Activated CD4-positive, alpha-beta T cell treated with anti-CD3 and anti-CD28 coated beads, Interleukin-2, amount 50 U/mL, for 1 hour (primary cell): ENCODE measurements at places on chromosomes 7 and 10.

- no peak for DNase-seq
Measured at GRCh38 chr7:77246026-77246640, 46.5 kb upstream of the FGL2 start.

DNA sequence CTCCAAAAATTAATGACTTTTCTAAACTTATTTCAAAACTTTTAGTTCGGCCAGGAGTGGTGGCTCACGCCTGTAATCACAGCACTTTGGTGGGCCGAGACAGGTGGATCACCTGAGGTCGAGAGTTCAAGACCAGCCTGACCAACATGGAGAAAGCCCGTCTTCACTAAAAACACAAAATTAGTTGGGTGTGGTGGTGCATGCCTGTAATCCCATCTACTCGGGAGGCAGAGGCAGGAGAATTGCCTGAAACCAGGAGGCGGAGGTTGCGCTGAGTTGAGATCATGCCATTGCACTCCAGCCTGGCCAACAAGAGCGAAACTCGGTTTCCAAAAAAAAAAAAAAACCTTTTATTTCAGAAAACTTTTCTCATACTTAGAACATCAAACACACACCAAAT is 8.3 kb downstream of the NAMPT start:
- DNase-seq = no peak

- no peak for DNase-seq
Measured at GRCh38 chr7:103048833-103049232, 25.8 kb downstream of the FBXL13 start.

- no peak for DNase-seq
Measured at GRCh38 chr10:13709931-13710650, 123.3 kb downstream of the PRPF18 start.

DNA sequence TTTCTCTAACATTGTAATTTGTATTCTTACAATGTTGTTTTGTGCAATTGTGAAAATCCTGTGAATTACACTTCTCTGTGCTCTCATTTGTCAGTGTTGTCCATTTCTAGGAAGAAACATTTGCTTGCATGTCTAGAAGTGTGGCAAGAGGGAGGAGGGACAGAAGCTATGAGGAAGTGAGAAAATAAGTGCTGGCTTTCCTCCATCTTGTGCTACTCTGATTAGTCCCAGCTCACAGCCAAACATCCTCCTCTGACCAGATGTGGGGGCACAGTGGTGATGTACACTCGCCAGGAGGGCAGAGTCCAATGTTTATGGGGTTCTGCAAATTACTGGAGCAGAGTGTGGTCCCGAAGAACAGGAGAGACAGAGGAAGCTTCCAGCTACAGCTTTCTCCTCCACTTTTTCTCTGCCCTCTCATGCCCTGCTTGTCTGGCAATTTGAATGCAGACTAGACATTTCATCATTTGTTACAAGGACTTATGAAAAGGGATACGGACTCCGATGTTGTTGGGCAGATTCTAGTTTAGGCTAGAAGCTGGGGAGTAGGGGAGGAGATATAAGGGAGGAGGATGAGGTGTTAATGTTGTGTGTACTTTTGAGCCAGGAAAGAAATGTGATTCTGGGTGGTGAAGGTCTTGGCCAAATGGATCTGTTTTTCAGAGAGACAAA is 131.0 kb upstream of the C1GALT1 start:
- no peak for DNase-seq

GRCh38 chr7:138595454-138595853 is 105.7 kb downstream of the SVOPL start:
- no peak for DNase-seq

- no peak for DNase-seq
Measured at GRCh38 chr10:70117646-70118045, 15.0 kb downstream of the AIFM2 start.

GRCh38 chr10:119416855-119417254 is 125.7 kb downstream of the RGS10 start:
- DNase-seq = peak; percentile 70

DNA sequence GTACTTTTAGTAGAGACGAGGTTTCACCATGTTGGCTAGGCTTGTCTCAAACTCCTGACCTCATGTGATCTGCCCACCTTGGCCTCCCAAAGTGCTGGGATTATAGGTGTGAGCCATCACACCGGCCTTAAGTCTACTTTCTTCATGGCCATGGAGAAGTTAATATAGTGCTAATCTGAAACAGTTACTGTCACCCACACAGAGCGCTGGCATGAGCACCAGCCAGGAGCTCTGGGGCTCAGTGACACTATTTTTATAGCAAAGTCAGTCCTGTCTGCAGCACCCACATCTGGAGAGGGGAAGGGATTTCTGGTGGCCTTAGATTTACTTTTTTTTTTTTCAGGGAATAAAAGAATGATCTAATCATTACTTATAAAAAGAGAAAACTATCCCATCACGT is 21.3 kb downstream of the DNAJC12 start:
- no peak for DNase-seq

DNA sequence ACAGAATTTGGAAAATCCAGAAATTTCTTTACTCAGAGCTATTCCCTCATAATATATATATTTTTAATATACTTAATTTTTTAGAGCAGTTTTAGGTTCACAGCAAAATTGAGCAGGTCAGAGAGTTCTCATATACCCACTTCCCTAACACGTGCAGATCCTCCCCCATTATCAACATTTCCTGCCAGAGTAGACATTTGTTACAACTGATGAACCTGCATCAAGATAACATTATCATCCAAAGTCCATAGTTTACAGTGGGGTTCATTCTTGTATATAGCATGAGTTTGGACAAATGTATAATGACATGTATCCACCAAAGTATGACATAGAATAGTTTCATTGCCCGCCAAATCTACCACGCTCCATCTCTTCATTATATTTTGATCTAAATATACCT is 170.0 kb downstream of the PTEN start:
- no peak for DNase-seq

- DNase-seq = no peak
Measured at GRCh38 chr7:152451356-152451755, 15.6 kb upstream of the KMT2C start.

GRCh38 chr7:124074007-124074406 is 41.1 kb upstream of the TMEM229A start:
- DNase-seq = no peak

DNA sequence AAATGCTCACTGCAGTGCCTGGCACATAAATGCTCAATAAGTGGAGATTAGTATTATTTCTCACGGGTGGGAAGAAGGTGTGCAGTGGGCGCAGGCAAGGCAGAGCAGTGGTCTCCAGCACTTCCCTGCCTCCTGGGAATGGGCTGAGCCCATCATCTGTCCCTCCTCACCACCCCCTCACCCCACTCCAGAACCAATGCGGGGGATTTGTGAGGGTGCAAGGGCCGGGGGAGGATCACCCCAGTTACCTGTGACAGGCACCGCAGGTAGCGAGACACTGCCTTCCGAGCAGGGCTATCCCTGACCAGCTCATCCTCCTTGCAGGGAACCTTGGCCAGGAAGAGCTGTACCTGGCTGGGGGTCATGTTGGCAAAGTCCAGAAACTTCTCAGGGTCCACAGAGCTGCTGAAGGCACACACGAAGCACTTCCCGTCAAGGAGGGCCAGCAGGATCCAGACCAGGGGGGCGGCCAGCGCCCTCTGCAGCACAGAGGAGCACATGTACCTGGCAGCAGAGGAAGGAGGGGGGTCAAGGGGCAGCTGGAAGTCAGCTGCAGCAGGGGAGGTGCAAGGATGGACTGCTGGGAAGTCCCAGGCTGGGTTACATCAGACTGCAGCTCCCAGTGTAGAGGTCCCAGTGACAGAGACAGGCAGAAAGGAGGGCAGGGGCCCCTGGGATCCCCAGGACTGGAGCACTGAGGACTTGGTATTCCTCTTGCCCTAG is 2.8 kb downstream of the CALHM3 start:
- no peak for DNase-seq

DNA sequence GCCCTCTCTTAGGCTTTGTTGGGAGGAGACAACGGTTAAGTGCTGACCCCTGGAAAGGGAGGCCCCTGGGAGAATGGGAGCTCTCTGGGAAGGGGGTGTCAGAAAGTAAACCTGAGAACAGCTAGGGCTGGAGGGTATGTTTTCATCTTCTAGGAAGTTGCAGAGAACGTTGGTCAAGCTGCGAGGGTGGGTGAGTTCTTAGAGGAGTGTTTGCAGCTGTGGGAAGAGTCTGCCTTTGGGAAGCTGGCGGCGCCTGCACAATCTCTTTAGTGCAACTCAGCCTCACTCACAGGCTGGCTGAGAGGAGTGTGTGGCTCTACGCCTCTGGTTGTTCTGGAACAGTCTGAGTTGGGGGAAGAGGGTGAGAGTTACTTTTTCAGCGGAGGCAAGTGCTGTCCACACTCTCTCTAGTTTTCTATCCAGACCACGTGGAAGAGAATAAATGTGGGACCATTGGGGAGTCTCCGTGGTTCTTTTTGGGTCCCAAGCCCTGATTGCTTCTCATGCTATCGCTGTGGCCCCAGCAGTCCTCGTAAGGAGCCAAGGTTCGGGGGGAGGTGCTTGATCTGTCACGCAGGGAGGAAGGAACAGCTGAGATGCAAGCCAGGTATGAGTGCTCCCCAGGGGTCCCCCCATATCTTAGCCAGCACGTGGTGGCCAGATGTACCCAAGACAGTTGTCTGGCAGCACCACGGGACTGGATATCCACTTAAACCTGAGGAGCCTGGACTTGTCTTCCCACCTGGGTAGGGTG is 237.2 kb downstream of the BUB3 start:
- no peak for DNase-seq

DNA sequence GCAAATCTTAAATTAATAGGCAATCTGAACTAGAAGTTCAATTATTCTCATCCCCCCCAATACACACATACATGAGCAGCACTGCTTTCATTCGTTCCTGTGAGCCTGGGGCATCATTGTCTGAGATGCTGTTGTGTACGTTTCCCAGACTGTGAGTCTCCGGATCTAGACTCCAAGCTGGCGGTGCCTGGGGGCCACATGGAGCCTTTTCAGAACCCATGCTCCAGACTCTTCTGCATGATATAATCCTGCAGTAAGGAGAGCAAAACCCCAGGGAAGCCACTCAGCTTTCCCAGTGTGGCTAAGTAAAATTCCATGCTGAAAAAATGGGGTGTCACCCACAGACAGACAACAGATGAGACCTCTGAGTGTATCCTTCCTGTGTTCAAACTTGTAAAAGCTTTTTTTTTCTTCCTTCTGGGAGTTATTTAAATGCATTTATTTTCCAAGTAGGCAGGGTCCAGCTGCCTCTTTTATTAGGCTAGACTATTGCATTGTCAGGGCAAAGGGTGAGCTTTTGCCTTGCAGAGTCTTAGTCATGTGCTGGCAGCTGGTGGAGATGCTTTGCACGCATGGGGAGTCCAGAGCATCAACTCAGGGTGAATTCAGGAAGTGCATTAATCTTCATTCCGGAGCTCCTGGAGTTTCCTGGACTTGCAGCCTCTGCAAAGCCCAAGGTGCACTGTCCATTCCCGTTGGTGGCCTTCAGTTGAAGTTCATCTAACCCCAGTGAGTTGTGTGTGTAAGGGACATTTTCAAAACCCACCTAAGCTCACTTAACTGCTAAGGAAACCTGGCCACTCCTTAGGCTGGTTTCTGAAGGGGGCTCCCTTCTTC is 185.7 kb upstream of the ADO start:
- DNase-seq = no peak

GRCh38 chr7:115004121-115004520 is 82.2 kb downstream of the MDFIC start:
- DNase-seq = no peak

DNA sequence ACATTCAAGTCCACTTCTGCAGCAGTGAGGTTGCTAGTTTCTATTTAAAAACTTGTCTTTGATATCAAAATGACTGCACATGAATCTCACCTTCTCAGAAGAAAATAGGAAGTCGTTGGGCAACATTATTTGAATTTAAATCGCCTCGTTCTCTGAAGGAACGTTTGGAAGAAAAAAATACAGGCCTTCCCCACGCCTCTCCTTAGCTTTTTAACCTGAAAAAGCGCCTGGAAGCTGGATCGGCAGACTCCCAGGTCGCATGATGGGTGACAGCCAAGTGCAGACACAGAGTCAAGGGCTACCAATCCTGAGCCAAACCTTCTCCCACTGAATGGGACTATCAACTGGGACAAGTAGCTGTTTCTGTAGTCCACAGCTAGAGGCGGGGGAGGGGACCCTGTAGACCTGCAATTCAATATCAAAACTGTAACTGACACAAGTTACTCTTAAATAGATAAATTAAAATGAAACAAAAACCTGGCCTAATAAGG is 2.2 kb downstream of the FAM53B start:
- DNase-seq = peak; percentile 48

- no peak for DNase-seq
Measured at GRCh38 chr10:60258429-60258797, 131.3 kb downstream of the ANK3 start.

GRCh38 chr10:127148933-127149220 is 47.5 kb downstream of the INSYN2A start:
- no peak for DNase-seq

- no peak for DNase-seq
Measured at GRCh38 chr10:64148607-64149006, 627.4 kb downstream of the REEP3 start.

GRCh38 chr10:114611617-114612016 is 46.5 kb downstream of the ABLIM1 start:
- DNase-seq = no peak
